ENCODE measurements at places on chromosomes 5 and 9.

GRCh38 chr5:136679233-136679632 lies 313.9 kb upstream of the TRPC7 start:
- DNase-seq, result no peak

DNA sequence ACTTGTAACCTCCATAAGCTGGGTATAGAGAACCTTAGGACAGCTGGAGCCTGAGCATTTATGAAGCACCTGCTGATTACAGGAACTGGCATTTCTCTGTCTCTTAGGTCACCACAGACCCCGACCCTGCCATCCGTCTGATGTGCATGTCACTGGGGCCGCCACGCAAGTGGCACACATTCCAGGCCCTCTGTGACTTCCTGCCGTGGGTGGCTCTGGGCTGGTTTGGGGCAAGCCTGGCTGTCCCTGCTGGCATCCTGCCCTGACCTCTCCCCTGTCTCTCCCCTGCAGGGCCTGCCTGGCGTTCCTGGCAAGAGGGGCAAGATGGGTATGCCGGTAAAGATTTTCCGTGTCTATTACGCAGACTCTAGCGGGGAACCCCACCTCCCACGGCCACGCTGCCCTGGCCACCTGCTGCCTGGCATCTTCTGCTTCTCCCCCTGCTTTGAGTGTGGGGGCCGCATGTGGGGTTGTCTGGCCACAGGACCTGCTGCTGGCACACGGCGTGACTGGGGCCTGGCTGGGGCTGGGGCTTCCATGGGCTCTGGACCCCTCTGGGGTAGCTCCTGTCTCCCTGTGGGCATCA lies 55.4 kb downstream of the COL27A1 start:
- DNase-seq, result no peak

GRCh38 chr9:137077758-137078693 lies 709 bp downstream of the UAP1L1 start:
- DNase-seq, result no peak

GRCh38 chr9:26786564-26786963 lies 106.0 kb downstream of the CAAP1 start:
- DNase-seq, result no peak

DNA sequence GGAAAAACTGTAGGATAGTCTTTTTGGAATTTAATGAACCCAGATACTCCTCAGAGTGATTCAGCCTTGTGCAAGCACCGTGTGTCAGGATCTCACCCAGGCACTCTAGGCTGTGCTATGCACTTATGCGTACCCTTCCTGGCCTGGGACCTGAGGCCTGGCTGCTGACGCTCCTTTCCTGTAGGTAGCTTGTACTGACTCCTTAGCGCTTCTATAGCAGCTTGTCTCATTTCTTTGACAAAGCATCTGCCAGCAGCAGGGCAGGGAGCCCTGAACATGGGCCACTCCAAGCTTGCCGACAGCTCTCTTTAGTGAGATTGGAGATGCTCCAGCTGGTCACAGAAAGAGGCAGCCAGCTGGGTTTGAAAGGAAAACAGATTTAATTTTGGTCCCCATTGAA lies 147.3 kb downstream of the SGCD start:
- no peak for DNase-seq

DNA sequence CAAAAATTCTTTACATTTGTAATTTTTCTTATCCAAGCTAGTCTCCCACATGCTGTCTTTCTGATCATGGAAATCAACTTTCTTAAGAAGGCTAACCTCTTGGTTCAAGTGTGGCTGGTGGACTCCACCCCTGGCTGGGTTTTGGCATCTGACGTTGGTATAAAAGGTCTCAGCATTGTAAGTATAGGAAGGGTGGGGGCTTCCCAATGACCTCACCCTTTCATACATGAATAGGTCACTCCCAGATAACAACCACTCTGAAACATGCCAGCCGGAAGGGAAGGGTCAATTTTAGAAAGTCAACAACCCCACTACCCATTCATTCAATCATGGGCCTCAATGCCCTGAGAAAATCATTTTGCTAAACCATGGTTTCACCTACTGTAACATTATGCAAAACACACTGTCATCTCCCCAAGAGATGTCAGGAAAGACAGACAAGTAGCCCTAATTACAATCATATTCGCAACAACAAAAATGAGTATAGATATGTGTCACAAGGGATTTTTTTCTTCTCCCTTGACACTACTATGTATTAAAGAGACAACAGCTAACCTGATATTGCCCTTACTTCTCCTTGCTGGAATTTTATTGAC lies 31.9 kb upstream of the PCSK5 start:
- DNase-seq, result no peak

- DNase-seq, result no peak
These were observed 59.4 kb upstream of the SIMC1 start for GRCh38 chr5:176178789-176179188.

- DNase-seq, result no peak
These were observed 58.1 kb downstream of the OXCT1 start for GRCh38 chr5:41812156-41812555.
